ENCODE measurements at places on chromosomes 6 and 20.
A peak's percentile ranks its signal among the peaks of the same experiment; 100 is the strongest.

- DNase-seq = peak; percentile 51
Observed at GRCh38 chr6:46734867-46735719, at the start of gene PLA2G7. Gene PLA2G7, minus strand, starts transcription at chr6:46735375. Its CDS starts 12,484 bp downstream, at chr6:46722891.

- no peak for DNase-seq
Observed at GRCh38 chr6:2872423-2873358, 30.4 kb downstream of the SERPINB9 start.

- no peak for DNase-seq
Observed at GRCh38 chr6:163962627-163963117, 548.2 kb downstream of the QKI start.

- DNase-seq = no peak
Observed at GRCh38 chr6:169808608-169808967, 57.2 kb downstream of the ERMARD start.

DNA sequence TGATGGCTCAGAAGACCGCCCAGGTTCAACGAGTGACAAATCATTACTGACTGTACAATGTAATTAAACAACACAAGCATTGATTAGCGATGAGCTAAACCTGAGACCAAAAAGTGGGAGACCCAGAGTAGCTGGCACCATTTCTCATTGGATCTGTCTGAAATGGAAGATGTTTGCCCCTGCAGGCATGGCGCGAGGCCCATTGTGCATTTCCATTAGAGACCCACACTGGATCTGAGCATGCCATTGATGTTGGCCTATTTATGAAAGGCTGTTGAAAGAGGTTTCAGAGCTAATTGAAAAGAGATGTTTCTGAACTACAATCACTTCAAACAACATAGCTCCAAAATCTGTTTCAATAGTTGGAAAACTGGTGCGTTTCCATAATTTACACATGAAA is 196.7 kb downstream of the TFAP2B start:
- no peak for DNase-seq

- DNase-seq = no peak
Observed at GRCh38 chr20:6814945-6815344, 47.5 kb downstream of the BMP2 start.

DNA sequence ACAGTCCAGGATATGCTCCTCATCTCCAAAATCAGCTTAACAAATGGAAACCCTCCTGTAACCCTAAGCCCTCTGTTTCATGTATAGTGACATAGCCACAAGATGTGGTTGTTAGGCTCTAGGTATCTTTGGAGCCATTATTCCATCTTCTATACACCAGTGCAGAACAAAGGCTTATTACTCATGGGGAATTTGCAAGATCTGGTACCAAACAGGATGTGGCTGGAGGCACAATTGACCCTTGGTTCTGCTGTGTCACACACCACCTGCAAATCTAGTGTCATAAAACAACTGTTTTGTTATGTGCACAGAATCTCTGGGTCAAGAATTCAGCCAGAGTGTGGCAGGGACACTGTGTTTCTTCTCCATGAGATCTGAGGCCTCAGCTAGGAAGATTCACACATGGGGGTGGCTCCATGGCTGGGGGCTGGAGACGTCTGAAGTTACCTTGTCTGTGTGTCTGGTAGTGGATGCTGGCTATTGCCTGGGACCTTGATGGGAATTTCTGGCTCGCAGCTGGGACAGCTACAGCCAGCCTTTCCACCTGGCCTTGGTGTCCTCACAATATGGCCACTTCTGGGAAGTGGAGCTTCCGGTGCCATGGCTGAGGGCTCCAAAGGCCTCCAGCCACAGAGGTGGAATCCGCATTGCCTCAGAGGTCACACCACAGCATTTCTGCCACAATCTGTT is 369.9 kb downstream of the CDH26 start:
- no peak for DNase-seq

DNA sequence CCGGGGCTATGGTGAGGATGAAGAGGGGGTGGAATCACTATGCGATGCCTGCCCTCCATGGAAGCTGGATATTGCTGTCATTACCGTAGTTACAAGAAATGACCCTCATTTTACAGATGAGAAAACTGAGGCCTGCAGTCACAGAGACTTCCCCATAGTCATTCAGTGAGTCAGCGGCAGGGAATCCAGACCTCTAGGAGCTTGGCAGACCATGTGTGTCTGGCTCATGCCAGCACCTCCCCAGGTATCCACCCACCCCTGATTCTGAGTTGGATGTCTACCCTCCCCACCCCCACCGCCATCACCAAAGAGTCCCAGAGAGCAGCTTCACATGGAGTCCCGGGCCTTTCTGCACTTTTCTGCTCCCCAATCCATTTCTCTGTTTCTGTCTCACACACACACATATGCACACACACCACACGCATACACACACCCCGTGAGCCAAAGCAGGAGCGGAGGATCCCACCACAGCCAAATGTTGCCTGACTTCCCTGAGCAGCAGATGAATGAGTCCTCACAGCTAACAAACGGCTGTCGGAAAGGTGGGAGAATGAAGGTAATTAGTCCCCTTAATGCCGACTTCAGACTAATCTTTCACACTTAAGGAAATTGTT is 24.8 kb downstream of the CDH22 start:
- DNase-seq = no peak

DNA sequence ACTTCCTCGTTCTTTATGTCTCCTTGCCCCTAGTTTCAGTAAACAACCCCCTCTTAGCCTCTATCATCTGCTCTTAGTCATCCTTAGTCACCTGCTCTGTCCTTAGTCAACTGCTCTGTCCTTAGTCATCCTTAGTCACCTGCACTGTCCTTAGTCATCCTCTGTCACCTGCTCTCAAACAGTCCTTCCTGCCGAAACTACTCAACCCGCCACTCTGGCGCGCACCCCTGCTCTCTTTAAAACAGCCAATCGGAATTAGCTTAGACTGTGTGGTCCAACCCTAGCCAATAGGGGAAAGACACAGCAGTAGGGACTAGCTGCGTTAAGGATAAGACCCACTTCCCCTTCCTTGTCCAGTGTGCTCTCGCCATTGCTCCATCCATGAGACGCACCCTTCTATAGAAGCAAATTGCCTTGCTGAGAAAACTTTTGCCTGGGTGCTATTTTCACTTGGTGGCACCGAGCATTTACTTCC is 73.9 kb downstream of the BACH2 start:
- no peak for DNase-seq

GRCh38 chr20:17747431-17747846 is 47.7 kb downstream of the BANF2 start:
- DNase-seq = no peak

DNA sequence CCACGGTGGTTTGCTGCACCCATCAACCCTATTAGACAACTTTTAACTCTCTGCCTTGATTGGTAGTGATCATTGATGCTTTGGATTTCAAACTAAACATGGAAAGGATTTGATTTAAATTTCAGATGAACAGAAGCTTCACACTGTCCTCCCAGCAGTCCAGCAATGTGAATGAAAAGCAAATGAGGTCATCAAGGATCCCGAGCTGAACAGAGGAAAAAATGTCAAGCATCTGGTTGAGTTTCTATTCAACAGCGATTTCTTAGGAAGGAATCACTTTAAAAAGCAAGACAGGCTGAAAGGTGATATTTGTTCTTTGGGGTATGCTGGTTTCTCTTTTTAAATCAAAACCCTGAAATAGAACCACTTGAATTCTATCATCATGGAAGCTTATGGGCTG is 10.6 kb upstream of the SAMD3 start:
- no peak for DNase-seq

- DNase-seq = no peak
Observed at GRCh38 chr6:158835616-158836221, 16.6 kb upstream of the EZR start.

- no peak for DNase-seq
Observed at GRCh38 chr6:162849269-162849668, 121.5 kb downstream of the PACRG start.

GRCh38 chr20:13449868-13450434 is 188.8 kb downstream of the TASP1 start:
- no peak for DNase-seq

DNA sequence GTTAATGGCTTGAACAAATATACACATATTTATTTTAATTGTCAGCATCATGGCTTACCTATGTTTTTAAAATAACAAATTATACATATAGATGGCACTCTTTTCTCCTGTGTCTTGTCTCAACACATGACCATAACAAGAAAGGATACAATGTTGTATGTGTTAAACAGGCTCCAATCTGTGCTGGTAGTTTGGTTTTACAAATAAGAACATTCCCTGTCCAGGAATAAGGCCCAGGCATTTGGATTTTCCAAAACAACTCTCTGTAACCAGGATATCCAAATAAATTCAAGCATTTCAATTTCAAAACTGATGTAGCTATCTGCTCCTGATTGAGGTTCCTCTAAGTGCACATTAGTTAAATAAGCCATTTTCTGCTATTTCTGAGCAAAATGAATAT is 17.1 kb downstream of the METTL24 start:
- DNase-seq = no peak

DNA sequence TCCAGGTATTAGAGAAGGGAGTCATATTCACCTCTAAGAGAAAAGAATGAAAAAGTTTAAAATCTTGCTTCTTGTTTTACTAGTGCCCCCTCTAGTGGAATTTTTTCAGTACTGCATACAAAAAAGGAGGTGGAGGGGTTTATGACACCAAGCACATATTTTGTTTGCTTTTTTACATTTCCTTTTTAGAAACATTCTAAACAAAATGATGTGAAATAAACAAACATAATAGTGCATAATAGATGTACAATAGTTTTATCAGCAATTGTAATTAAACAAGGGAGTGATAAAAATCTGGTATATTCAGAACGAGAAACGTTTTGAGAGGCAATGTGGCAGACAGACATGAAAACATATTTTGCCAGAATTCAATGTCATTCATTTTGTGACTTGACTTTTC is 111.0 kb upstream of the TFAP2D start:
- peak; percentile 9 for DNase-seq

DNA sequence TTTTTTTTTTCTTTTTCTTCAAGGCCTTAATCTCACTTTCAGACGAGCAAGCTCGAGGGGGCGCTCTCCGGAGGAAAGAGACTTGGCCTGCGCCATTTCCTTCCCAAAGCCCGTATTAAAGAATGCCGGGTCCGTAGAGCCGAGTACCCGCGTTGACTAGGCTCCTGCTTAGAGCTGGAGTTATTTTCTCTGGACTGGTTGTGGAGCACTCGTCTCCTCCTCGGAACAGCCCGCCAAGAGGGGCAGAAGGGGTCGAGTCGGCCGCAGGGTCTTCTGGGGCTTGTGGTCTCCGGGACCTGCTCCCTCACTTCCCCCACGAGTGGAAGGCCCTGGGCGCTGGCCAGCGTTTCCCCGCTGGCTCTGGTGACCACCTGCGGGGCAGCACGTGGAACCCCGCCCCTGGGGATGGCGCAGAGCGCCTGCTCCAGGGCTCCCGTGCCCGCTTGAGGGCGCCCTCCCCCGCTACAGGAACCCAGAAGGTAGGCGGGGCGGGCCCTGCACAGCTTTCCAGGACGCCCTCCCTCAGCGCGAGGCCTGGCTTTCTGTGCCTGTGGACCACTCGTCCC is 2.7 kb upstream of the MEI4 start:
- DNase-seq = peak; percentile 0

- DNase-seq = no peak
Observed at GRCh38 chr6:134123666-134124208, 71.3 kb upstream of the SLC2A12 start.

- no peak for DNase-seq
Observed at GRCh38 chr6:98335594-98335993, 498.8 kb upstream of the POU3F2 start.

- peak; percentile 38 for DNase-seq
Observed at GRCh38 chr6:132813173-132813856, 1.1 kb upstream of the RPS12 start.

GRCh38 chr20:54590856-54591255 is 115.5 kb downstream of the DOK5 start:
- no peak for DNase-seq

GRCh38 chr6:152094992-152095592 is 287.6 kb downstream of the ESR1 start:
- DNase-seq = no peak

DNA sequence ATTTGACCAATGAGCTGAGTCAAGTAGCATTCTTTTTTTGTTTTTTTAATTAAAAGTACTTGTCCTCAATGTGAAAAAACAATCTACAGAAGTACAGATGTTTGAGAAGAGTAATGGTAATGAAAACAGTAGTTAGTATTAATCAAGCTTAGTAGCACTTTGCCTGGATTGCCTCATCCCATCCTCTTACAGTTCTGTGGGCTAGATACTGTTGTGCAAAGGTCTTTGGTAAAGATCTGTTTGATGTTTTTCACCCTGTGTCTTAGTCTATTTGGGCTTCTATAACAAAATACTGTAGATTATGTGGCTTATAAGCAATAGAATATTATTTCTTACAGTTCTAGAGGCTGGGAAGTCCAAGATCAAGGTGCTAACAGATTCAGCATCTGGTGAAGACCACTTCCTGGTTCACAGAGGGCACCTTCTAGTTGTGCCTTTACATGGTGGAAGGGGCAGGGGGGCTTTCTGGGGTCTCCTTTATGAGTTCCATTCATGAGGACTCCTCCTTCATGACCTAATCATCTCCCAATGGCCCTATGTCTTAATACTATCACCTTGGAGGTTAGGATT is 84.3 kb downstream of the SHLD1 start:
- no peak for DNase-seq

DNA sequence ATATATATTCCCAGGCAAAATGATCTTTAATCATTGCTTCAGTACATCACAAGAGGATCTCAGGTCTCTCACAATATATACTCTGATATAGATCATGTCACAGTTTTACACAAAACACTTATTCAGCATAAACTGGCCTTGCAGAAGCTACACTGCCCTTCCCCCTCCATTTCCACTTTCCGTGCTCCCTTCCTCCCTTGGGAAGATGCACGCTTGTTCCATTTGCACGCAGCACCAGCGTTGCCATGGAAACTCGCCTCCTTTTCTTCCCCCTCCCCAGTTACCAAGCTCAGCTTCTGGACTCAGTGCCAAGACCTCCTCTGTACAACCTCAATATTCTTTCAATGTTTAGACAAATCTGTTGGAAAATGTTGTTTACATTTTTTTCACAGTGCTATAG is 154.6 kb downstream of the RFPL4B start:
- DNase-seq = no peak

- DNase-seq = no peak
Observed at GRCh38 chr20:4090756-4091489, 75.6 kb upstream of the RNF24 start.

DNA sequence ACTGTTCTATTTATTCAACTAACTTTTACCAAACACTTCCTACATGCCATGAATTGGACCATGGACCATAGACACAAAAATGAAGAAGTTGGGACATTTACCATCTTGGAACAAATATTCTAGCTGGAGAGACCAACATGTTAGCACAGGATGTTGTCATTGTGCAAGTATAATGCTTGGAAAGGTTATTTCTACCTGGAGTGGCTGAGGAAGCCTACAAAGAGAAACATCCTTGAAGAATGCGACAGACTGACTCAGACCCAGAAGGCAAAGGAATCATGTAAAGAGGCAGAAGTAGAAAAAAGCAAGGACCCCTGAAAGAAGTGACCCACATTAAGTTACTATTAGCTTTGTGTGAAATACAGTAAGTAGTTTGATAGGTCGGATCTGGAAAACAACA is 180.9 kb downstream of the SOD2 start:
- no peak for DNase-seq

GRCh38 chr6:128068119-128068479 is 167.2 kb upstream of the THEMIS start:
- no peak for DNase-seq

- no peak for DNase-seq
Observed at GRCh38 chr6:163444077-163444476, 29.6 kb downstream of the QKI start.

Measured in cerebellum (tissue), 4 donors.